AML-193 (cell line): ENCODE measurements at places on chromosomes 11 and 22.

GRCh38 chr11:119030029-119030328 is 698 bp downstream of the SLC37A4 start:
- DNase-seq = no peak

DNA sequence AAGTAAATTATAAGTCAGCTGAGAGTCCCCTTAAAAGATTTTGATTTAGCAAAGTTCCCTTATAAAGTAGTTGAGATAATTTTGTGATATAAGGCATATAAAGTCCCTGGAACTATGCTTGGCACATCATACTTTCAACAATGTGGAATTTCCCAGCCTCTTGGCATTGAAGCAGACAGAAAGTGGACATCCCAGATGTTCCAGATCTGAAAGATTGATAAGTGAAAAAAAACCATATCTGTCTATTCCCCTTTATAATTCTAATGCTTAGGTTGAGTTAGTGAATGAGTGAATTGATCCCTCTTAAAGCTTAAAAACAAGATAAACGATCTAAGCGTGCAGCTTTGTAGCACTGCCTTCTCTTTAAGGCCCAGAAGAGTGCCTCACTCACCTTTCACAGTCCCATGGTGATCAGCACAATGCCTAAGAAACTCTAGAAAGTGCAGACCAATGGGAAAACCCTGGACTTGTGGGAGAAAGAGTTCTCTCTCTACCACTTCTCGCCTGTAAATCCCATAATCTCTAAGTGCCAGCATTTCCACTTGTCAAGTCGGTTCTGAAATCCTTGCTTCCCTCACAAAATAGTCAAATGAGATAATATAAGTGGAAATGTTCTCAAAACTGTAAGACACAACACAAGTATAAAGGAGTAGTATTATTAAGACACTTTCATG is 17.8 kb downstream of the FIBIN start:
- no peak for DNase-seq

GRCh38 chr11:92829671-92830070 is 139.8 kb upstream of the MTNR1B start:
- no peak for DNase-seq

GRCh38 chr11:774873-775592 is 2.3 kb downstream of the GATD1 start:
- DNase-seq = no peak

GRCh38 chr11:69491071-69492031 is 9.9 kb downstream of the LINC01488 start:
- no peak for DNase-seq

DNA sequence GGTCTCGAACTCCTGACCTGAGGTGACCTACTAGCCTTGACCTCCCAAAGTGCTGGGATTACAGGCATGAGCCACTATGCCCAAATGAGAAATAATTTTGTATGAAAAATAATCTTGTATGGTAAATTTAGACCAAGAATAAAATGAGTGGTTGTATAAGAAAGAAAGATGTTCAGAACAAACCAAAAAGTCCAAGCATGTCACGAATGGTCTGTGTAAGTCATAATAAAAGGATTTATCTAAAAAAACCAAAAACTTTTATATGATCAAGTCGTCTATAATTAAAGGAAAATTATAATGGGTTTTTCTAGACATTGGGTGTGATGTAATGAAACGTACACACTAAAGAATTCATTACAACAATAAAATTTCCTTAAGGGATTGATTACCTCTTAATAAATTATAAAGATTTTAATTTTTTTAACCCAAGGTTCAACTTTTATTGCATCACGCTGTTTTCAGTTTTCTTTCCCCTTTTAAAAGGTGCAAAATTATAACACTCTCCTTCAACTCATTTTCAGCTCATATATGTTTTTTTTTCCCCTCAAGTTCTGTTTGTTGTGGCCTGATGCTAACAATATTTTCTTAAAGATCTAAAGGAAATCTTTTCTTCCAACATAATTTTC is 8.9 kb upstream of the AQP11 start:
- no peak for DNase-seq

DNA sequence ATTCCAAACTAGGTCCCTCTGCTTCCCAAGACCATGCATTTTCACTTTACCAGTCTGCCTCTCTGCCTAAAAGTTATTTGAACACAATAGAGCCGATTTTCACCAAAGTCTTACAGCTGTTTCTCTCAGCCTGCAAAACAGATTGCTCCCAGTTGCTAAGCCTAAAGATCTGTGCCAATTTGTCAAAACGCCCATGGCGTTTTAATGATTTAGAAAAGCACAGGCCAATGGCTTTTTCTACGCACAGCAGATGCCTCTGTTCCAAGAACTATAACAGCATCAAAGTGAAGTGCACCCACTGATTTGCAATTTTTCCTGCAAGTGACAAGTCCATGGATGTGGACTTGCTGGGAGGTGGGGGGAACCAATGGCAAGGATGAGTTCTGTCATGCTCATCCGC is 173.9 kb upstream of the SYN3 start:
- no peak for DNase-seq
